DMS 273 treated with DMSO at 0.1 percent for 48 hours (cell line): ENCODE measurements at places on chromosomes 2 and 18.

DNA sequence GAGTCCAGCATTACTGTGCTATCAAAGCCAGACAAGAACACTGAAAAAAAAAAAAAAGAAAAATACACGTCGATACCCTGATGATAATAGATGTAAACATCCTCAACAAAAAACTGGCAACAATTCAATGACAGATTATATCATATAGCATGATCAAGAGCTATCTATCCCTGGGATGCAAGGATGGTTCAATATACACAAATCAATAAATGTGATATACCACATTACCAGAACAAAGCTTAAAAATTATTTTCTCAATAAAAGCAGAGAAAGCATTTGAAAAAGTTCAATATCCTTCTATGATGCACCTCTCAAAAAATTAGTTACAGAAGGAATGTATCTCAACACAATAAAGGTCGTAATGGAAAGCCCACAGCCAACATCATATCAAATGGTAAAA, 332.8 kb upstream of the MMADHC start:
- DNase-seq = no peak

DNA sequence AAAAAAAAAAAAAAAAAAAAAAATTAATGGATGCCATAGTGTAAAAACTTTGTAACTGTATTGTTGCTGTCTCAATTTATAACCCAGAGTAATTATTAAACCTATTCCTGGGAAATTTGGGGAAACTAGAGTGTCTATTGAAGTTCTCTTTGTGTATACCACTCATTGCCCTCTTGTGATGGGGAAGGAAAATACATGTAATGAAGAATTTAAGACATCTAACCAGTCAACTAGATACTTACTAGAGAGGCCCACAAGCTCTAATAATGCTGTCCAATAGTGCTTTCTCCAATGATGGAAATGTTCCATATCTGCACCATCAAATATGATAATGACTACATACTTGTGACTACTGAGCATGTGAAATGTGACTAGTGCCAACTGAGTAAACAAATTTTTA, 168.5 kb upstream of the SLC39A10 start:
- DNase-seq = no peak

DNA sequence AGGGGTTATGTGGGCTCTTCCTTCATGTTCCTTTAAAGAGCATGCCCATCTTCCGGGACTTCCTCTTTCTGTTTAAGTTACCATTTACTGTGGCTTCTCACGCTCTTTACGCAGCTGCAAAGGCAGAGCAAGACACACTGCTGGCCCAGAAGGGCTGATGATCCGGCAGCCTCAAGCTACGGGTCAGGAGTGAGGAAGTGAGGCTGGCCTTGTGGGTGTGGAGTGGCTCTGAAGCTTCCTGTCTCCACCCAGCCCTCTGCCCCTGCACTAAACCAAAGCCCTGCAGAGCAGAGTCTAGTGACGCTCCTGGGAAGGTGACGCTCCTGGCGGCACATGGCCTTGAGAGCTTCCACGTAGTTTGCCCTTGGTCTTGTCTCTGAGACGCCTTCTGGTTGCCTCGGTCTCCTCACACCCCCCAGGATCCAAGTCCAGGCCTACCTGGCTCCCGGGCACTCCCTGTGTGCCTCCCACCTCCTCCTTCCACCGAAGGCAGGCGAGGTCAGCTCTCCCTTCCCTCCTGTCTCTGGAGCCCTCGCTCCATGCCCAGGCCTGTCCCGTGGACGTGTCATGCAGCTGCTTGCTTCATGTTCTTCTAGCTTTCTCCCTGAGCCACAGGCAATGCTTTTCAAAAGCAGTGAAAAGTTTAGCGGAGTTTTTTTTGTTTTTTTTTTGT, 50.3 kb downstream of the ARL4C start:
- DNase-seq = no peak

- DNase-seq = no peak
Observed at GRCh38 chr18:45165871-45166270, 449.4 kb upstream of the SLC14A2 start.

- no peak for DNase-seq
Observed at GRCh38 chr18:12855916-12856315, 28.1 kb downstream of the PTPN2 start.
